ENCODE measurements at places on chromosomes 4 and X.

- no peak for DNase-seq
Observed at GRCh38 chr4:55949482-55949802, 697 bp downstream of the CEP135 start.

DNA sequence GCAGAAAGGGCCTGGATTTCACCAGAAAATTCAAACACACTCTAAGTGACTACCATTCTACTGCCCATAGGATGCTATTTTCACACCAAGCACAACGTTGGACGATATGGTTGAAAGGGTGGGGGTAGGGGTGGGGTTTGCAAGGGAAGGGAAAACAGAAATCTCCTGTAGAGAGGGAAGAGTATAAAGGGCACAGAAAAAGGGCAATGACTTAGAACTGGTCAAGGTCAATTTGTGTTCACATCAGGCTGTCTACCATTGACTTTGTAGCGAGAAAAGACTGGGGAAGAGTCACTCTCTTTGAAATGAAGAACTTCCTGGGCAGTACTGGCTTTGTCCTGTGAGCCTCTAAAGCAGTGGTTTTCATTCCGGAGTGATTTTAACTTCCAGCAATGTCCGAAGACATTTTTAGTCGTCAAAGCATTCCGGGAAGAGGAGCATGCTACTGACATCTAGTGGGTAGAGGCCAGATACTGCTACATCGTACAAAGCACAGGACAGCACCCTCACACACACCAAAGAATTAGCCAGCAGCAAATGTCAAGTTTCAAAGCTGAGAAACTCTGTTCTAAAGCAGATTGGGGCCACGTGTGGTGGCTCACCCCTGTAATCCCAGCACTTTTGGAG lies 48.4 kb upstream of the SLC7A3 start:
- no peak for DNase-seq

DNA sequence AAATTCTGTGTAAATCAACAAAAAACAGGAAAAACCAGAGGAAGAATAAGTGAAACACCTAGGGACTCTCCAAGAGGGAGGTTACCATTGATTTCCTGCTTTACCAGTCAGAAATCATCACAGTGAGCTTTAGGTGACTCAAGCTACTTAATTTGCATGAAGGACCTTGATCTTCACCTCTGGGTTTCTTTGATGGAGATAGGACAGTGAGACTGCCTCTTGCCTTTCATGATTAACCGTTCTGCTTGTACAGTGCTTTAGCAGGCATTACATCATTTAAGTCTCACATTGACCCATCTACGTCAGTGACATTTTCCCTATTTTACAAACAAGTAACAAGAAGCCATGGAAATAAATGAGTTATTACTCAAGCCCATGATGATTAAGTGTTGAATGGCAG lies 3.4 kb upstream of the GK start:
- no peak for DNase-seq

DNA sequence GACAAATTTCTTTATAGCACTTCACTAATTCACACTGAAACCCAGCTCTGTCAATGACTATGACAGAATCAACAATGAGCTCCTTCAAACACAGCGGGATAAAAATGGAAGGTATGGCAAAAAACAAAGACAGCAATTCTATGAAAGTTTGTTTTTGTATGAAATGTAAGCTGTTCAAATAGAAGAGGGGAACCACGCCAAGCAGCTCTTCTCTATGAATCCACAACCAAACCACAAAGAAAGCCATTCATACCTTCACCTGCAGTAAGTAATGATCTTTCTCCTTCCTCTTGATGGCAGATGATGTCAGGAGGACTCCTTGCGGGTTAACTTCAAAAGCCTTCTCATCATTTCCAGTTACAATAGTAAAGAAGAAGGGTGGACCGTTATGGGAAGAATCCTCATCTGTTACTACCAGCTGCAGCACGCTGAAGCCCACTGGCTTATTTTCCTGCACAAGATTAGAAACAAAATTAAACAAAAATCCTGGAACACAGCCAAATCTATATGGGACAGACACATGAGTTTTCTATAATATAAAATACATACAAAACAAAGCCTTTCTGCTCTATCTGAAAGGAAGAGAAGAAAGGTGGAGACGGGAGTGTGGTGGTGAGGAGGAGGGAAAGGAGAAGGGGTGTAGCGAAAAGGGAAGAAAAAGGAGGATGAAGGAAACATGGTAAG lies 48.9 kb upstream of the MTNR1A start:
- no peak for DNase-seq

- no peak for DNase-seq
Observed at GRCh38 chrX:139924069-139924695, 8.7 kb downstream of the ATP11C start.

DNA sequence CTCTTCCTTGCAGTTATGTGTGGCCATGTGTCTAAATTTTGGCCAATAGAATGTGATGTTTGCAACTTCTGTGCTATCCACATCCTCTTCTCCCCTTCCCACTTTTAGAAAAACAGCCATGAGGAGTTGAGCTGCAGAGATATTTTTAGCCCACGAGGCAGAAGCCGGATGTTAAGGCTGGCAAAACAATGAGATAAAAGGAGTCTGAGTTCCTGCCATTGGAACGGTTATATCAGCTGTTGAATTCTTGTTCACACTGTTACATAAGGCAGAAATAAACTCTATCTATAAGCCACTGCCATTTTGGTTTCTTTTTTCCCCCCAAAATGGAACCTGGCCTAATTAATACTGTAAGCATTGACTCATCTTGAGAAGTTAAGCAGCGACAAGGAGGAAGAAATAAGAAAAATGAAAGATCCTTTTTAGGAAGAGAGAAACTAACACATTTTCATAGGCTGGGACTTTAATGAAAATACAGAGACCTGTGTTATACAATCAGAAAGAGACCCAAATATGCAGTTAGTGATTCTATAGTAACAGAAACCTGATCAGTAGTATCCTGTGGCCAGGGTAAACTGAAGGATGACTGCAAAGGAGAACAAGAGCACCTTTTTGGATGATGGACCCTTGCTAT lies 200.5 kb downstream of the INPP4B start:
- DNase-seq = no peak

DNA sequence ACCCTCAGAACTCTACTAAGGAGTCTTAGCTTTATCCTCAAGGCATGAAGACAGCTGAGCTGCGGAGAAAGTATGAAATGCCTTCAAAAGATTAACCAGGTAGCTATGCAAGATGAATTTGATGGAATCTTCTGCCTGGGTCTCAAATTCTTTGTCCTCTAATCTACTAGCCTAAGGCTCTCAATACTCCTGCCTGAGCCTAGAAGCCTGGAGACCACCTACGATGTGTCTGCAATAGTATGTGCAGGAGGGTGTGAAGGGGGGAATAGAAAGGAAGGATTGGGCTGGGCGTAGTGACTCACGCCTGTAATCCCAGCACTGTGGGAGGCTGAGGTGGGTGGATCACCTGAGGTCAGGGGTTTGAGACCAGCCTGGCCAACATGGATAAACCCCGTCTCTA lies 178.2 kb upstream of the GPC4 start:
- no peak for DNase-seq

DNA sequence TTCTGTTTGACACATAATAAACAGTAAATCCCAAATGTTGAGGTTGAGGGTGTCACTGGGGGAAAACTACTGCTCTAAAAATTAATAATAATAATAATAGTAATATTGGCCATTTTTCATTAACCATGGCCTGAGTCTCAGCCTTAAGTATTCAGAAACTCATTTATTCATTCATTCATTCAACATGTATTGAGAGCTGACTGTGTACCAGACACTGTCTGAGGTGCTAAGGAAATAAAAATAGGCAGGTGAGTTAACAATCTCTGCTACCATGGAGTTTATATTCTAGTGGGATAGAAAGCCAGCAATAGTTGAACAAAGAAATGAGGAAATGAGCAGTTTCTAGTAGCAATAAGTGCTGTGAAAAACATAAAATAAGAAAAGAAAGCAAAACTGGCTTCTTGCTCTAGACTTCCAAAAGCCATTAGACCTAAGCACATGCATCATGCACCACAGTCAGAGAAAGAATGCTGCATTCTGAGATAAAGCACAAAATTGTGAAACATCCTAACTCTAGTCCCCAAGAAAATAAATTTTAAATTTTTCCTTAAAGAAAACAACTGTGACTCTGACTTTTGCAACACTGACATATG lies 278.7 kb downstream of the RCHY1 start:
- DNase-seq = no peak

GRCh38 chr4:31058656-31059055 lies 338.5 kb downstream of the PCDH7 start:
- DNase-seq = no peak

- DNase-seq = no peak
Observed at GRCh38 chrX:42128020-42128419, 204.7 kb upstream of the CASK start.

- DNase-seq = no peak
Observed at GRCh38 chr4:84750260-84750959, 167.5 kb downstream of the CDS1 start.

- no peak for DNase-seq
Observed at GRCh38 chr4:108533245-108533844, 87.0 kb upstream of the RPL34 start.

DNA sequence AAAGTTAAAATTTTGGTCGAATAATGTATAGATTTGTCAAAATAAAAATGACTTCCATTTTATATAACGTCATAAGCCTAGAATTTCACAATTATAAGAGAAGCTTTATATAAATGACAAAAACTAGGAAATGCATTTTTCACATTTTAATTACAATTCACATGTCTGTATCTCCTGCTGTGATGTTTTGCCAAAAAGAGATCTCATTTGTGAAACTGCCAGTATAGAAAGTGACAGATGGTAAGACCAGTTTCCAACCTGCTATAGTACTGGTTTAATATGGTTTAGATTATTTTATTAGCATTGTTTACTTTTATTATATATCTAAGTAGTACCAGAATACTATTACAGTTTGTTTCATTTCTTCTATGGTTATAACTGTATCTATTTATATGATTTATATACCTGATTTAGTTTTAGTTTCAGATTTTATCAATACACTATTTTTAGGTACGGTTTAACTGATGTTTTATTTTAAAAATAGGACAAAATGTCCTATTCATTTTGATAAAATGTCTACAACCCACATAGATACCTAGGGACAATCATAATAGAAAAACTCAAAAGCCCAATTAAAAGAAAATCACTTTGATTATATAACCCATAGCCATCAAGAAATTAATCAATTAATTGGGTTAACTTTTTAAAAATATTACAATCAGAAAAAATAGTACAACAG lies 5.4 kb upstream of the CCSER1 start:
- DNase-seq = no peak

DNA sequence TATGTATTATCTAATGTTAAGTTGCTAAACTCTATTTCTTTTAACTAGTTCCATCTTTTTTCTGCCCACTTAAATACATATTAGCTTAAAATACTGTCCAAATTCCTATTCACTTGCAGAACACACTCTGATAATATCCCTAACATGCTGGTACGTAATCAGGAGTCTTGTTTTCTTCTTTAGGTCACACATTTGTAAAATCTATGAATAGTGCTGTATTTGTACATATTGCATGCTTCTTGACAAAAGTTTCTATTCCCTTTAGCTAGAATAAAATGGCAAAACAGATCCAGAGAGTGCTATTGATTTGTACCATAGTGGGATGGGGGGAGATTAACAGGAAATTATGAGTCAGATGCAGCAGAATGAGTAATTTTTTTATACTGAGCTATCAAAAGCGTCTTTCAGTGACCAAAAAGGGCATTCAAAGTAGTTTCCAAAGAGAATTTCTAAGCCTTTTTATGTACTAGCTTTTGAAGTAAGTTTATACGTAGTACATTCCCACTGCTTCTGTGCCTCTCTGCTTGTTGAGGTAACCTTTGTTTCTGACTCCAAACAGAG lies 126.5 kb downstream of the PTPN13 start:
- no peak for DNase-seq

DNA sequence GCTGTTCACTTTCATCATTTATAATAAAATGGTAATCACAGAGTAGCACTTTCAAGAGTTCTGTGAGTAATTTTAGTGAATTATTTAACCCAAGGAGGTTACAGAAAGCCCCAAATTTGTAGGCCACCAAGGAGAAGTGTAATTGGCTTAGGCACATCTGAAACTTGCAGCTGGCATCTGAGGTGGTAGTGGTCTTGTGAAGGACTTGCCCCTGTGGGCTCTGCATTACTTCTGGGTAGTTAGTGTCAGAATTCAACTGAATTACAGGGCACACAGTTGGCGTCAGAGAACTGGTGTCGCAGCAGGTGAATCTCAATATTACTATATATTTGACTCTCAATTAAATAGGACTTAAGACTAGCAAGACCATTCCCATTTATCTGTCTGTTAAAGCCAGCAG lies 36.9 kb downstream of the GPR174 start:
- no peak for DNase-seq

- no peak for DNase-seq
Observed at GRCh38 chr4:44662623-44663005, 11.2 kb upstream of the YIPF7 start.

DNA sequence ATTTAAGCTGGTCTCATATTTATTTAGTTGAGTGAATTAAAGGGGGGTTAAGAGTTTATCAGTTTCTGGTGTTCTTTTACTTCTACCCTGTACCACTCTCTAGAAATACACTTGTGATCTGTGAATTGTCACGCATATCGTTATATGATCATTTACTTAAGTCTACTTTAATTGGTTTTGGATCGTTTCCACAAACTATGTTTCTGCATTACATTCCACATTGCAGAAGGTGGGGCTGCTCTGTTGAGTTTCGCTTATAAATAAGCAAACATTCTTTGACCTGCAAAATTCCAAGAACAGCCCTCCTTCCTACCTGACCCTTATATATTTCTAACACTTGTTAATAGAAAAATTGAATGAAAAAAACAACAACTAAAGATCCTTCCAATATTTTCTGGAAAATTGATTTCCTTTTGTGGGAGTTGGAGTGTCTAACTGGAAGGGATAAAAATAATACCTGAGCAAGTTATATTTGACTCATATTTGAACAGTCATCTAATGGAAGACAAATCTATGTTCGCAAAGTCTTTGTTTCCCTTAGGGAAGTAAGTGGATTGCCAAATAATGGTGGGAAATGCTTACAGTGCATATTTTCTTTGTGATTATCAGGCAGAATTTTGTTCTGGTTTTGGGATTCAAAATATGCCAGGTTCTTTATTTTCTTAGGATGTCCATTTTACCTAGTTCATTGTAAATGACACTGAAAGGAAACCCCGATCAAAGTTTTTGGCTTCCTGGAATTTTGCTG lies 152.7 kb downstream of the RELL1 start:
- DNase-seq = no peak

- no peak for DNase-seq
Observed at GRCh38 chr4:88960576-88960975, 96.4 kb downstream of the FAM13A start.

- DNase-seq = no peak
Observed at GRCh38 chrX:15866147-15866546, 11.5 kb upstream of the AP1S2 start.

- no peak for DNase-seq
Observed at GRCh38 chrX:106932492-106932923, 12.3 kb downstream of the CLDN2 start.

GRCh38 chr4:40205259-40206198 lies 8.7 kb downstream of the RHOH start:
- DNase-seq = no peak

DNA sequence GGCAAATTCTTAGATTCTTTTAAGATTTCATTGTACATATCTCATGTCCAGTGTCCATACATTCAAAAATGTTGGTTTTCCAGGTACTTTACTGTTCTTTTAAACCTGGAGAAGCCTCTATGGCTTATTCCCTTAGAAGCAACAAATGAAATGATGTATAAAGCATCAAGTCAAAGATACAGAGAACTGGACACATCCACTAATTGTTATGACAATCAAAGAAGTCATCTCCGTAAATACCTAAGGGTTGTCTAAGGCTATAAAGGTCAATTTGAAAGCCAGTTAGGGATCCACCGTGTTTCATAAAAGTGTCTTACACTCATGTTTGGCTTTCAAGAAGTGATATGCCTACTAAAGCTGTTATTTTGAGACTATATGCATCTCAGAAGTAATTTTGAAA lies 32.4 kb downstream of the UBE2D3 start:
- DNase-seq = no peak

Data from activated gamma-delta T cell treated with anti-CD3 and anti-CD28 coated beads, Interleukin-2, amount 50 U/mL, for 16 hours (primary cell).